ENCODE measurements at places on chromosomes 12 and 14. TPM values are rescaled to one million over a fixed set of nuclear protein-coding genes. Genes with fewer than 3 reads are reported as not detected.

DNA sequence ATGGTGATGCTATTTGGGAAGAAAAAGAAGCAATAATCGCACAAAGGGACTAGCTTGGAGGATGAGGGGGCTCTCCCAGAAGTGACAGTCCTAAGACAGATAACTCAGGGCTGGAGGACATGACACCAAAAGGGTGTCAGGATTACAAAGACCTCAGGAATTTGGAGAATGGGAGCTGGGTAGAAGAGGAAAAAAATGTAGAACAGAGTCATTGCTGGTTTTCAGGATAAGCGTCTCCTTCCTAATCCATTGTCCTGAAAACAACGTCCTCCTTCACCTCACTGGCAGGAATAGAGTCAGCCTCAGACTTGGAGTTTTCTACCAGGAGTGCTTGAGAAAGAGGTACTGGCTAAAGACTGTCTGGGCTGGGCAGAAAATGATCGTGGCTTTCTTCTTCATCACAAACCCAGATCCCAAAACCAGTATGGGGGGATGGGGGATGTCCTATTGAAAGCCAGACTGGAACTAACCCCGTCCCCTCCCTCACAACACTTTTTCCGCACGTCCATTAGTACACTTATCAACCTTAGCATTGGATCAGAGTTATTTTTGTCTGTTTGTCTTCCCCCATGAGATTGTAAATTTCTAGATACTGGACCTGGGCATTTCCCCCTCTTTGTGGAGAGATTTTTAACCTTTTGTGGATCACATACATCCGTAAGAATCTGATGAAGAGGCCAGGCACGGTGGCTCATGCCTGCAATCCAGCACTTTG, 14.3 kb downstream of the B4GALNT3 start:
- DNase-seq = no peak
- H3K4me3 ChIP-seq = no peak overlapping the region
- peaks cover 9% of the 10 kb centered on the region for H3K4me1 ChIP-seq
- H3K36me3 ChIP-seq = no peaks in the 10 kb centered on the region
- no peaks in the 10 kb centered on the region for H3K27me3 ChIP-seq

DNA sequence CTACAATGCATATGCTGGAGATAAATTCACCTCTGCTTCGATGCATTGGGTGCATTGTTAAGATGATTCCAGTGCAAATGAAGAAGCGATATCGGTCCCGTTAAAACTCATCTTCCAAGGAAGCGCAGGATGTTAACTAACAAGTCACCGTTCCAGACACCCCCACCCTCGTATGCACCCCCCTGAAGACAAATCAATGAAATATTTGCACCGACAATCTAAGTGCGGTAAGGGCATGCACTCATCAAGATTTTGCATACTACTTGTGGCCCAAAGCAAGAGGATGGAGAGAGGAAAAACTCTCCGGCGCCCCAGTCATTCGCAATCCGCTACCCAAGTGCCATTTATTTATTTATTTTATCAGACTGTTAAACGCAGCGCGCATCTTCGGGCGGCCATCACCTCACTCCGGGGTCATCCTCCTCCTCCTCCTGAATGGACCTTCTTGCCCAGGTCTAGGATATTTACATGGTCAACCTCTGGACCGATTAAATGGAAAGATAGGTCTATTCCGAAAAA, 1.2 kb downstream of the NOVA1 start:
- no peak overlapping the region for H3K4me3 ChIP-seq
- no peaks in the 10 kb centered on the region for H3K4me1 ChIP-seq
- H3K27ac ChIP-seq = no peak overlapping the region

DNA sequence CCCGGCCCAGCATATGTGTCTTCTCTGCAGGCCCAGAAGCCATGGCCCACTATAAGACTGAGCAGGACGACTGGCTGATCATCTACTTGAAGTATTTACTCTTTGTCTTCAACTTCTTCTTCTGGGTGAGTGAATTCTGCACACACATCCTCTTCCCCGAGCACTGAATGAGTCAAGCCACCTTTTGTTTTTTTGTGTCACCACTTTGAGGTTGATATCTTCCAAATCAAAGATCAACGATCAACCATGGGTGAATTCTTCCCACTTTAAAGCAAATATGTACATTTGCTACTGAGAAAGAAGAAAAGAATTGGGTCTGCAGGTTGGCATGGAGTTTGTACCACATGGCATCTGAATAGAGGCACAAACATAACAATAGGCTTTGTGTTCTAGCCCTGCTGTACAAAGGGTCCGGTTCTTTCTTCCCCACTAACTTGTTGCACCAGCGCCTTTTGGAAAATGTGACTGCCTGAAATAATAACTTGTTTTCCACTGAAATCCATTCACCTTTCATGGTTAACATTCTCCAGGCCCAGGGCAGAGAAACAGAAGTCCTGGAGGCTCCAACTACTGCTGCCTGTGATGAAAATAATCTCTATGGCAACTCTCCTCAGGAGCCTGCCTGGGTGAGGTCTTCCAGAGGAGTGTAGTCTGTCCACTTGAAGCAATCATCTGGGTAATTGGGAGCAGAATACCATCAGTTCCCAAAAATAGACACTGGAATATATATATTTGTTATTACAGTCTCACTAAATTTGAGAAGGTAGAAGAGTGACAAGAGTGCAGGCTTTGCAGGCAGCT, 27.6 kb downstream of the TSPAN11 start:
- no peak for DNase-seq
- no peak overlapping the region for H3K27ac ChIP-seq
- H3K4me1 ChIP-seq = no peaks in the 10 kb centered on the region
- H3K36me3 ChIP-seq = no peaks in the 10 kb centered on the region
- no peak overlapping the region for H3K4me3 ChIP-seq
- 0 out of 2 replicates have a peak, but pooled peaks cover 4% of the 10 kb centered on the region for H3K27me3 ChIP-seq

Gene ABCD2
- not detected for total RNA-seq

Measured in HCT116 (cell line).